ENCODE measurements at places on chromosomes 7 and 10.

DNA sequence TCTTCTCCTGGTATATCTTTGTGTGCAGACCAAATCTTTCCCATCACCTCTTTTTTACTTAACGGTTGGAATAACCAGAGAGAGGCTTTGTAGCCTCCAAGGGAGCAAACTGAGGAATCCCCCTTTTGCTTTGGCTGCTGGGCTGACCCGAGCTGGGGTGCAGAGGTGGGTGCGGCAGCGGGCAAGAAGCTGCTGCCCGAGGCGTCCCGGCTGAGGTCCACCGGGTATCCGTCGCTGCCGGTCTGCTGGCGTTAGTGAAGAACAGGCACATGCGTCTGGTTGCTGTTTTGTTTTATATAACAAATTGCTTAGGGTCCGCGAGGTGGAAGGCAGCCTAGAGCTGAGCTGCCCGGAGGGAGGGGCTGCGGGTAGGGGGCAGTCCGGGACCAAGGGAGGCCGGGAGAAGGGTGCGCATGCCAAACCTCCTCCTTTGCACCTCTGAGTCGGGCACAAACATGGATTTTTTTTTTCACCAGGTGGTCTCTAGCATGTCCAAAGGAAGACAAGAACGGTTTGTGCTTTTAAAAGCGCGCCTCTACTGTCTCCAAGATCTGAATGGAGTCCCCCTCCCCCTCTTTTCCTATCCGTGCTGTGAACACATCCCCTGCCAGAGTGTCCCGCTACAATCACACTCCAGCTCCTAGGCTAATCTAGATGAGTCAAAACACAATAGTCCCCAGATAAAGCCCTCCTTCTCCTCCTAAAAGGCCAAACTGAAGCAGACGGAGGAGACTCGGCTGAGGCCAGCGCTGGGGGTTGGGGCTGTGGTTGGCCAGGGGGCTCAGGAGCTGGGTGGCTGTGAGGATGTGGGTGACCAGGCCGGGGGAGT, 6.8 kb upstream of the GATA3 start:
- H3K4me3 ChIP-seq = no peak overlapping the region
- H3K36me3 ChIP-seq = no peaks in the 10 kb centered on the region

- no peak overlapping the region for H3K27ac ChIP-seq
- no peak for DNase-seq
- no peak overlapping the region for H3K4me3 ChIP-seq
- no peaks in the 10 kb centered on the region for H3K27me3 ChIP-seq
- no peaks in the 10 kb centered on the region for H3K36me3 ChIP-seq
These were observed 706.8 kb upstream of the LRRTM3 start for GRCh38 chr10:66218981-66219587.

DNA sequence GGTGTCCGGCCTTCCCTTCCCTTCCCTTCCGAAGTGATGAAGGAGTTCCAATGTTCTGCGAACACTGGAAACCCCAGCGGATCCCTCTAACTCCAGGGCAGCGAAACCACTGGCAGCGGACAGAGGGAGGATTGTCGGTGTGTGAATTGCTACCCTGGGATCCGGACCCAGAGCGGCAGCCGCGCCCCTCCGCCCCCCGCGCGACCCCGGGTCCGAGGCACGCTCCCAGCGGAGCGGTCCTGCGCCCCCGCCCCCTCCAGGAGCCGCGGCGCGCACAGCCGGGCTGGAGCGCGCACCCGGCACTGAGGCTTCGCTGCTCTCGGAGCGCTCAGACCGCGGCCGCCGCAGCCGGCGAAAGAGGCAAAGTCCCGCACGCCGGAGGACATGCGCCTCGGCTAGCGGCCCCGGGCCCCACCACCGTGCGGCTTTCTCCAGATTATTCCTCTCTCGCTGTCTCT, at the start of gene PTPRZ1:
TSS of gene PTPRZ1 (plus strand) at position 331 of the 458 bp plus-strand sequence. CDS start 339 bp downstream, outside the sequence.
- DNase-seq = no peak
- H3K4me3 ChIP-seq = no peak within 1 kb of the TSS
- peaks cover 4% of the 10 kb centered on the region for H3K4me1 ChIP-seq
- H3K27me3 ChIP-seq = peaks cover 12% of the 10 kb centered on the region

GRCh38 chr7:7292608-7293007, 110.3 kb downstream of the C1GALT1 start:
- H3K27me3 ChIP-seq = peaks cover 4% of the 10 kb centered on the region
- H3K4me1 ChIP-seq = no peaks in the 10 kb centered on the region
- no peaks in the 10 kb centered on the region for H3K36me3 ChIP-seq
- no peak overlapping the region for H3K27ac ChIP-seq
- no peak overlapping the region for H3K4me3 ChIP-seq

- H3K4me3 ChIP-seq = no peak overlapping the region
- H3K27ac ChIP-seq = no peak overlapping the region
- no peaks in the 10 kb centered on the region for H3K36me3 ChIP-seq
- no peak for DNase-seq
- H3K4me1 ChIP-seq = no peaks in the 10 kb centered on the region
These were observed 45.4 kb downstream of the VIM start for GRCh38 chr10:17273403-17273802.

- H3K27me3 ChIP-seq = no peaks in the 10 kb centered on the region
- no peak overlapping the region for H3K27ac ChIP-seq
- H3K36me3 ChIP-seq = no peaks in the 10 kb centered on the region
- DNase-seq = no peak
- H3K4me1 ChIP-seq = no peaks in the 10 kb centered on the region
These were observed 16.9 kb upstream of the CDK14 start for GRCh38 chr7:90579181-90579688.

DNA sequence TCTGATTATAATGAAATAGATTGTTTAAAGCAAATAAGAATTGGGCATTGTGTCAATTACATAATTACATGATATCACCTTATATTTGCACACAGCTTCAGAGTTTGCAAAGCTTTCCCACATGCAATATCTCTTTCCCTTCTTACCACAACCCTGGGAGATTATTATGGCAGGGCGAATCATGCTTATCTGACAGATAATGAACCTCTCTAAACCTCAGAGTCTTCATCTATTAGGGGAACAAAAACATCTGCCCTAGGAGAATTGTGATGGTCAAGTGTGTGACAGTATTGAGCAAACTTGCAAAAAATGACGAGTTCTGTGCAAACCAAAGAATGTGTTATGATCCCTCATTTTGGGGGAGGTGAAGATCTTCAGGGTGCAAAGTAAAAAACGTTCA, 90.0 kb downstream of the MYOF start:
- no peak overlapping the region for H3K4me3 ChIP-seq
- no peak for DNase-seq
- H3K36me3 ChIP-seq = no peaks in the 10 kb centered on the region
- no peak overlapping the region for H3K27ac ChIP-seq
- no peaks in the 10 kb centered on the region for H3K27me3 ChIP-seq

DNA sequence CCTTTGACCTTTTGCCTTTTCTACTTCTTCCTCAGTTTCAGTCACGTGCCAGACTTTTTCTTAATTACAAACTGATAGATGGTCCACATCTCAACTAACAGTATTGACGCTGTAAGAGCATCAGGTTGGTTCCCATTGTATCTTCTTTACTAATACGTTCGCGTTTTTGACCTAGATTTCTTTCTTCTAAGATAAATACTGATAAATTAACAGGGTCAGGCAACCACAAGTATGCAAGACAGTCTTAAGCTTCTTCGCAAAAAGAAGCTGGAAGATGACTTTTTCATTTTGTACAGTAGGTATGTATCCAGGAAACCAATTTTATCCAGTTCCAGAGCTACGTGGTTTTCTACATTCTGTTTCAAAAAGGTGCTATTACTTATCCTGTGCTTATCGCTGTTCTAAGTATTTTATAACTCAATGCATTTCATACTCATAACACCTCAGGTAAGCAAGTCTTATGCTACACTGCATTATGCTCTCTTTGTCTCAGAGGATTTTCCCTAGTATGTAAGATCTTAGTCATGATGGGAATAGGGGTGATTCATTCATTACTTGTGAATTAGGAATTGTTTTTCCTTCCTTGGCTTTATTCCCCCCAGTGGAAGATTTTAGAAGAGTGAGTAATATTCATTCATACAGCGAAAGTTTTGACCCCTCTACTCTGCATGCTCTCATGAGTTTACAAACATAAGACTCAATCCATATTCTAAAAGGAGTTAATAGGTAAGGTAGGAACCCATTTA, 955 bp downstream of the DUS4L start:
- no peak for DNase-seq
- H3K4me3 ChIP-seq = no peak overlapping the region
- peaks cover 13% of the 10 kb centered on the region for H3K4me1 ChIP-seq

GRCh38 chr10:87094373-87095235, at the start of the genes GLUD1 and SHLD2:
TSS of gene GLUD1 (minus strand) at chr10:87094843. CDS start at chr10:87094769, 74 bp downstream.
TSS of gene SHLD2 (plus strand) at chr10:87095206. CDS start at chr10:87151355, 56,149 bp downstream.
- peak; percentile 76 for DNase-seq
- peak within 1 kb of the TSS; percentile 70 for H3K4me3 ChIP-seq
- peak within 1 kb of the TSS; percentile 86 for H3K27ac ChIP-seq
- H3K27me3 ChIP-seq = no peaks in the 10 kb centered on the region
- peaks cover 33% of the 10 kb centered on the region for H3K4me1 ChIP-seq

DNA sequence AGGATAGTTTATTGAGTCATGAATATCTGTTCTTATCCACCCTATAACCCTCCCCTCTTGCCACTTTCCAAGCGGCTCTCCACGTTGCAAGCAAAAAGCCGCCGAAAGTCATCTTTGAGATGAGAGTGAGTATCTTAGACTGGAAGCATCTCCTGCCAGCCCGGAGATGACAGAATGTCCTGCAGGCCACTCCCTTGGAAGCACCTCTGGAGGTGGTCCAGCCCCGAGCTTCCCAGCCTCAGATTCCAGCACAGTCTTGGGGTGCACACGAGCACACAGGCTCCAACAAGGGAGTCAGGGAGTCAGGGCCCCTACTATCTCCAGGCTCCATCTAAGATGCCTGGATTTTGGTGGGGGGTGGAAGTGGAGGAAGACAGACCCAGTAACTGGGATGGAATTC, 5.5 kb upstream of the ELN start:
- H3K27me3 ChIP-seq = no peaks in the 10 kb centered on the region
- H3K36me3 ChIP-seq = no peaks in the 10 kb centered on the region
- no peak overlapping the region for H3K27ac ChIP-seq
- no peaks in the 10 kb centered on the region for H3K4me1 ChIP-seq
- DNase-seq = no peak
- H3K4me3 ChIP-seq = no peak overlapping the region

DNA sequence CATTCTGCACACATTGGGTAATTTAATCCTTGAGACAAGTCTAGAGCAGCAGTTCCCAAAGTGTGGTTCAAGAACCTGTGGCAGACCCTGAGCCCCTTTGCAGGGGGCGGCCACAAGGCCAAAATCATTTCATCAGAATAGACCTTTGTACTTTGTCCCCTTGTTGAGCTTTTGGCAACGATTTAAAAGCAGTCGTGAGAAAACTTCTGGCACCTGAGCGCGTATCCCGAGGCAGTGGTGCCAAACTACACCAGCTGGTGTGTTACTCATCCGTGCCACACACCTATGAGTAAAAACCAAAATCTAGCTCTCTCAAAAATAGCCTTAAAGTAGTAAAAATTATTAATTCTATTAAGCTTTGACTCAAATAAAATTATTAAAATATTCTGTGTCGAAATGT, 306.8 kb downstream of the SDK1 start:
- no peak for DNase-seq
- H3K36me3 ChIP-seq = no peaks in the 10 kb centered on the region
- H3K4me1 ChIP-seq = no peaks in the 10 kb centered on the region
- H3K4me3 ChIP-seq = no peak overlapping the region
- no peaks in the 10 kb centered on the region for H3K27me3 ChIP-seq
- H3K27ac ChIP-seq = no peak overlapping the region

- H3K36me3 ChIP-seq = no peaks in the 10 kb centered on the region
- no peaks in the 10 kb centered on the region for H3K27me3 ChIP-seq
- no peak overlapping the region for H3K27ac ChIP-seq
These were observed 358.7 kb downstream of the PHF14 start for GRCh38 chr7:11332186-11332864.

DNA sequence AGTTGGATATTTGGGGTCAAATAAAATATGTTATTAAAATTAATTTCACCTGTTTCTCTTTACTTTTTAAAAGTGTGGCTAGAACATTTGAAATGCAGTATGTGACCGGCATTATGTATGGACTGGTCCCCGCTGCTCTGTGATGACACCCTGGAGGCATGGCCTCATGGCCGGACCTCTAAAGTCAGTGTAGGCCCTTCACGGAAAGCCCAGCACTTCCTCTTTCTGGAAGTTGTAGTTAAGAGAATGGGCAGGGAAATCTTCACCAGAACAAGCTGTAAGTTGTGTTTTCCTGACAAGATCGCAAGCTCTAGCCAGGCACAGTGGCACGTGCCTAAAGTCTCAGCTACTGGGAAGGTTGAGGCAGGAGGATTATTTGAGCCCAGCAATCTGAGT, 38.3 kb upstream of the SRGN start:
- no peak overlapping the region for H3K4me3 ChIP-seq
- no peaks in the 10 kb centered on the region for H3K36me3 ChIP-seq
- no peaks in the 10 kb centered on the region for H3K27me3 ChIP-seq

GRCh38 chr7:117767951-117768350, 105.3 kb downstream of the CTTNBP2 start:
- no peaks in the 10 kb centered on the region for H3K4me1 ChIP-seq
- no peaks in the 10 kb centered on the region for H3K36me3 ChIP-seq
- no peak for DNase-seq
- H3K4me3 ChIP-seq = no peak overlapping the region
- no peaks in the 10 kb centered on the region for H3K27me3 ChIP-seq
- no peak overlapping the region for H3K27ac ChIP-seq

- H3K4me1 ChIP-seq = no peaks in the 10 kb centered on the region
- no peak overlapping the region for H3K4me3 ChIP-seq
- no peaks in the 10 kb centered on the region for H3K27me3 ChIP-seq
- H3K27ac ChIP-seq = no peak overlapping the region
- no peaks in the 10 kb centered on the region for H3K36me3 ChIP-seq
- DNase-seq = no peak
These were observed 1212.8 kb downstream of the REEP3 start for GRCh38 chr10:64733980-64734379.

DNA sequence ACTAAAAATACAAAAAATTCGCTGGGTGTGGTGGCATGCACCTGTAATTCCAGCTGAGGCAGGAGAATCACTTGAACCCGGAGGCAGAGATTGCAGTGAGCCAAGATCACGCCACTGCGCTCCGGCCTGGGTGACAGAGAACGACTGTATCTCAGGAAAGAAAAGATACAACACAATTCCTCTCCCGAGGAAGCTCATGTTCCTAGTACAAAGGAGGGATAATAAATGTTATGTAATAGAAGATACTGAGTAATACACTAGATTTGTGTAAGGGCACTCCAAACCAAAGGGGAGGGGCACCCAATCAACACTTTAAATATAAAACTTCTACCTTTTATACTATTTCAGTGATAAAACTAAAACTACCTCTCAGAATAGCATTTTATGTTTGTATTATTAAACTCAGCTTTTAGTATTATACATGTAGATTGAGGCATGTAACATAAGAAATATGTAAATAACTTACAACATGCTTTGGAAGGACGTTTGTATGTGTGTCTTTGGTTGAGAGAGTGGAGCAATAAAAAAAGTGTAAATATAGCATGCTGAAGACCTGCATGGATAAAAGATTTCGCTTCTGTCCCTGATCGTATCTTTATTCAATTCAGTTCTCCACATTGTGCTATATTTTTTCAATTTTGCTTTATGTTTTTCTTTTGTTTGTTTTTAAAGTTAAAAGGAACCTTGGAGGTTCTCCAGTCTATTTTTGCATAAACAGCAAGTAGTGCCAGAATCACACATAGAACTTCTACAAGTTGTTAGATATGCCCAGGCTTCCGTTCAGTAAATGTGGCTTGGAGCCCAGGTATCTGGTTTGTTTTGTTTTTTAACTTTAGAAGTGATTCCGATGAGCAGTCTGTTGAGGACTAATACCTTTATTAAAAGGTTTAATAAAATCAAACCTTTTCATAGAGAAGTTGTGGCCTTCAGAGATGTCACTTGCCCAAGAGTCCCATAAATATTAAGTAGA, 71.9 kb downstream of the WAC start:
- no peaks in the 10 kb centered on the region for H3K27me3 ChIP-seq
- no peak overlapping the region for H3K27ac ChIP-seq
- DNase-seq = no peak
- H3K36me3 ChIP-seq = peaks cover 3% of the 10 kb centered on the region

- H3K4me3 ChIP-seq = no peak overlapping the region
- H3K36me3 ChIP-seq = no peaks in the 10 kb centered on the region
- DNase-seq = no peak
- no peak overlapping the region for H3K27ac ChIP-seq
- H3K4me1 ChIP-seq = no peaks in the 10 kb centered on the region
These were observed 96.9 kb upstream of the CCDC71L start for GRCh38 chr7:106757846-106758245.
